Adrenal gland (tissue), 19 donors: ENCODE measurements at places on chromosomes 13 and 19. TPM values are rescaled to one million over a fixed set of nuclear protein-coding genes. Genes with fewer than 3 reads are reported as not detected.
A peak's percentile ranks its signal among the peaks of the same experiment; 100 is the strongest.

DNA sequence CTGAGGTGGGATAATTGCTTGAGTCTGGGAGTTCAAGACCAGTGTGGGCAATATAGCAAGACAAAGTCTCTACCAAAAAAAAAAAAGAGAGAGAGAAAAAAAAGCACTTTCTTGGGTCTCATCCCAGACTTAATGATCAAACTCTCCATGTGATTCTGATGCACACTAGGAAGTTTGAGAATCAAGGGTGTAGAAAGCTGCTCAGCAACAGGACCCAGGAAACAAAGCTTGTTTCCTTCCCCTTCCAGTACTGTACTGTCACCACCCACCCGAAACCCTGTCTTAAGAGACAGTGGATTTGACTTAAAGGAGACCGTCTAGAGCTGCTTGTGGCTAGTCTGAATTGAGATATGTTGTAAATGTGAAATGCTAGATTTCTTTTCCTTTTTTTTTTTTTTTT lies 5.8 kb downstream of the MISP3 start:
- peaks cover 24% of the 10 kb centered on the region for H3K4me1 ChIP-seq
- no peaks in the 10 kb centered on the region for H3K36me3 ChIP-seq

DNA sequence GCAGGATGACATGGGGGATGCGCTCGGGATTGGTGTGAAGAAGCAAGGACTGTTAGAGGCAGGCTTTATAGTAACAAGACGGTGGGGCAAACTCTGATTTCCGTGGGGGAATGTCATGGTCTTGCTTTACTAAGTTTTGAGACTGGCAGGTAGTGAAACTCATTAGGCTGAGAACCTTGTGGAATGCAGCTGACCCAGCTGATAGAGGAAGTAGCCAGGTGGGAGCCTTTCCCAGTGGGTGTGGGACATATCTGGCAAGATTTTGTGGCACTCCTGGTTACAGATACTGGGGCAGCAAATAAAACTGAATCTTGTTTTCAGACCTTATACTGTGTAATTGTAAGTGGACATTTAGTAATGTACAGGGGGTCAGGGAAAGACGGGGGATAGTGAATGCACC lies 7.0 kb downstream of the KLK2 start:
- H3K4me3 ChIP-seq: no peak overlapping the region
- DNase-seq: no peak
- no peaks in the 10 kb centered on the region for H3K36me3 ChIP-seq
- no peaks in the 10 kb centered on the region for H3K27me3 ChIP-seq
- H3K4me1 ChIP-seq: no peaks in the 10 kb centered on the region

Gene GCDH
- 34.3 TPM for total RNA-seq

- H3K4me3 ChIP-seq: peak overlapping the region; percentile 98
- H3K27ac ChIP-seq: peak overlapping the region; percentile 69
- peak; percentile 67 for DNase-seq
- peaks cover 46% of the 10 kb centered on the region for H3K4me1 ChIP-seq
Observed at GRCh38 chr19:4064496-4065260, 2.0 kb downstream of the ZBTB7A start.

- H3K27me3 ChIP-seq: no peaks in the 10 kb centered on the region
- peak; percentile 86 for DNase-seq
Observed at GRCh38 chr19:41426952-41427646, at the start of gene B3GNT8. Gene B3GNT8 (minus strand): TSS chr19:41427374. CDS start chr19:41426778, 596 bp downstream.

DNA sequence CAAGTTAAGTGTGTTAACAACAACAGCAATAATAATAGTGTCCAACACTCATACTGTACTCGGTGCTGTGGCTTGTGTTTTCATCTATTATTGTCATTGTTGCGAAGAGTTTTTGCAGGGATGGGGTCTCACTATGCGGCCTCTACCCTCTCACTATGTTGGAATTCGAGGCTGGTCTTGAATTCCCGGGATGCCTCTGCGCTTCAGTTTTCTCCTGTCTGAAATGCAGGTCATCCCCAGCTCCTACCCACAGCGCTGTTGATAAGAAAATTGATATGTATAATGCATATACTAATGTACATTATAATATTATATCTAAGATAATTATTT lies 4.9 kb upstream of the SBK3 start:
- DNase-seq: no peak
- no peaks in the 10 kb centered on the region for H3K36me3 ChIP-seq
- H3K27me3 ChIP-seq: peaks cover 25% of the 10 kb centered on the region
- H3K4me3 ChIP-seq: no peak overlapping the region
- peaks cover 5% of the 10 kb centered on the region for H3K4me1 ChIP-seq

DNA sequence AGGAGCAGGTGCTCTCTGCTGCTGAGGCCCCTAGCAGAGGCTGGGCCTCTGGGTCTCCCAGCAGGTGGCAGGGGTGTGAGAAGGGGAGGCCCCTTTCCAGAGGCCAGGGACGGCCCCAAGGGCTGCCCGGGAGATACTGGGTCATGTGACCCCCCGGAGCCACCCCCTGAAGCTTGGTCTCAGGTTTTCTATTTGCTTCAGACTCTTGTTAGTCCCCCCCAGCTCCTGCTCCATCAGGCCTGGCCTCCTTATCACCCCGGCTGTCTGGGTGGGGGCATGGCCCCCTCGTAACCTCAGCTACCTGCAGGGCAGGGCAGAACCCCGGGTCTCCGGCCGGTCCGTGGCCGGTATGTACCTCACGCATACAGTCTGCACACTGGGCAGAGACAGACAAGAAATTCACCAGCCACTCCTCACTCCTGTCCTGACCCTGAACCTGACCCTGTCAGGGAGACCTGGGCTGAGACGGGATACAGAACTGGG lies 13.2 kb upstream of the TCF3 start:
- H3K36me3 ChIP-seq: no peaks in the 10 kb centered on the region
- peaks cover 24% of the 10 kb centered on the region for H3K27me3 ChIP-seq
- H3K27ac ChIP-seq: no peak overlapping the region
- H3K4me3 ChIP-seq: no peak overlapping the region
- DNase-seq: no peak

Gene FAM187B
- total RNA-seq: not detected

- no peak for DNase-seq
- no peaks in the 10 kb centered on the region for H3K36me3 ChIP-seq
- no peak overlapping the region for H3K27ac ChIP-seq
- no peak overlapping the region for H3K4me3 ChIP-seq
- H3K4me1 ChIP-seq: no peaks in the 10 kb centered on the region
- H3K27me3 ChIP-seq: no peaks in the 10 kb centered on the region
Observed at GRCh38 chr19:49200238-49200862, 42.8 kb downstream of the TRPM4 start.

Gene SARS2
- total RNA-seq: 32.3 TPM

Gene FUT2
- not detected for total RNA-seq

Gene CYP2A7
- not detected for total RNA-seq

Gene LPAR6
- total RNA-seq: 56.6 TPM

DNA sequence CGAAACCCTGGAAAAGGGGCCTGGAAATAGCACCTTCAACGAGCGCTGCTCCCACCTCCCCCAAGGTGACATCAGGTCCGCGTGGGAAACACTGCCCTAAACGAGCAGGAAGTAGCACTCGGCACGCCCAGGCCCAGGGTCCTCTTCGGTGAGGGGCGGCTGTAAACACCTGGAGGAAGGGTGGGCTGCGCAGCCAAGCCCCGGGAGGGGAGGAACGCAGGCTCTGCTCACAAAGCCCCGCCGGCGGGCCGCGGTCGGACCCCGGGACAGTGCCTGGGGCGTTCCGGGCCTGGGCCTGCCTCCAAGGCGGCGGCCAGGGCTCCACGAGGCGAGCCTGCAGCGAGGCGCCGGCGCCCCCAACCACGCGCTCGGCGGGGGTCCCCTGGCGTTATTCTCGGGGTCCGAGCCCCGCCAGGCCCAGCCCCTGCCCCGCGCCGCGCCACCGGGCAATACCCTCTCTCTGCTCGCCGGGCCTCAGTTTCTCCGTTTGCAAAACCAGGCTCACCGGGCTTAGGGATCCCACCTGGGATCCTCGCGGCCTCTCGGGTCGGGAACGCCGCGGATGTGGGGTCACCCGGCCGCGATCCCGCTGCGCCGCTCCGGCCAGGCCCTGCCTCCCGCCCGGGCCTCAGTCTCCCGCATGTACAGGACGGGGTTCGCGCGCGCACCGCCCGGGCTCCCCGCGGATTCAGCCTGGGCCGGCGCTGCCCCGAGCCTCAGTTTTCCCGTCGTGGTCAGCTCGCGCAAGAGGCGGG lies 630 bp downstream of the RNF126 start:
- H3K36me3 ChIP-seq: no peaks in the 10 kb centered on the region
- H3K4me3 ChIP-seq: peak overlapping the region; percentile 74
- peak; percentile 59 for DNase-seq
- H3K27me3 ChIP-seq: no peaks in the 10 kb centered on the region
- H3K27ac ChIP-seq: peak overlapping the region; percentile 69

- H3K4me1 ChIP-seq: peaks cover 13% of the 10 kb centered on the region
- peaks cover 13% of the 10 kb centered on the region for H3K36me3 ChIP-seq
- peak overlapping the region; percentile 64 for H3K4me3 ChIP-seq
- H3K27ac ChIP-seq: peak overlapping the region; percentile 49
Observed at GRCh38 chr19:51107406-51108065, 673 bp downstream of the CTU1 start.

Gene ACTMAP
- total RNA-seq: 5.9 TPM

DNA sequence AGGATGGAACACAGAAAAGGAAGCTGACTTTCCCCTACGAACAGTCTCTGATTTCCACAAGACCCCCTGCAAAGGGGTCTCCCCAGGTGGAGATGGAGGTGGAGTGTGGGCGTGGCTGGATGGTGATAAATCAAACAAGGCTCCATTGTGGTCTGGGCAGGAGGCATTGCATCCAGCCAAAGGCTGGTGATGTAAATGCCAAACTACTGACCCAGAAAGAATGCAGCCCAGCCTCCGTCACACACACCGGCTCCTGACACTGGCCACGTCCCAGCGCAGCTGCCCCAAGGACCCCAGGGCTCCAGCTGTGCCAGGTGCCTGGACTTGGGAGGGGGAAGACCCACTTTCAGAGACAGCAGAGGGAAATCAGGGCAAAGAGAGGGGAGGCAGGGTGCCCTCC lies 6.3 kb downstream of the SLC7A1 start:
- DNase-seq: no peak
- no peak overlapping the region for H3K4me3 ChIP-seq
- no peaks in the 10 kb centered on the region for H3K27me3 ChIP-seq
- H3K4me1 ChIP-seq: no peaks in the 10 kb centered on the region

Gene ZNF324B
- total RNA-seq: 6.7 TPM

DNA sequence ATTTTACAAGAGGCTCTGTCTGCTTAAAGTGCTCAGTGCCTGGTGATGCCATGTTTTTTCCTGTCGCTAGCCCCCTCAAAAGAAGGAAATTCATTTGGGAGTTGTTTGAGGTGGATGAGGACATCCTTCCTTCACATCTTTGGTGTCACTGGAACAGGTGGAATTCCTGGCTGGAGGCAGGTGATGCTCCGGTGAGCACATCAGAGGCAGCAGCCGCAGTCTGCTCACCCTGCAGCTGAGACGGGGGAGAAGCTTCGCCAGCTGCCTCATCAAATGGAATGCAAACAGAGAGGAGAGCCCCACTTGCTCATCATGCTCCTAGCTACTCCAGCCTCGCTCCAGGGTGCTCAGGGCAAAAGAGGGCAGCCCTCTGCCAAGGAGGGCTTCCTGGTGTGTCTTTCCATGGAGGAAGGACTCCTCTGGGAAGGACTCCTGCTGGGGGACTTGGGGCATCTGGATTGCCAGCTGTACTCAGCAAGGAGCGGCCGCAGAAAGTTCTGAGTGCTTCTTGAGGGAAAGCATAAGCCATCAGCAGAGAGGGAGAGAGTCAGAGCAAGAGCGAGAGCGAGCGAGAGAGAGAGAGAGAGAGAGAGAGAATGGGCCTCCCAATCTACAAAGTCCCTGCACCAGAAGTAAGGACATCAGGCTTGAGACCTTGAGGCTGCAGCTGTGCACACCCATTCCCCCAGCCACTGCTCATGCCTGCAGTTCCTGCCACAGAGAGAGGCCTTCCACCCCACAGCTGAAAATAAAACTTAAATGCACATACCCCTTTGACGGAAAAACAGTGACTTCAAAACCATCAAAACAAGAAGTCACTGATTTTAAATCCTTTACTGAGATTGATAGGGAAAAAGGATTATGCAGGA lies 74.3 kb upstream of the UBL3 start:
- no peaks in the 10 kb centered on the region for H3K27me3 ChIP-seq
- peaks cover 28% of the 10 kb centered on the region for H3K4me1 ChIP-seq
- H3K36me3 ChIP-seq: no peaks in the 10 kb centered on the region
- peak overlapping the region; percentile 58 for H3K27ac ChIP-seq
- no peak overlapping the region for H3K4me3 ChIP-seq
- no peak for DNase-seq

Gene TIMM29
- total RNA-seq: 39.7 TPM

Gene MEIS3
- 4.7 TPM for total RNA-seq

DNA sequence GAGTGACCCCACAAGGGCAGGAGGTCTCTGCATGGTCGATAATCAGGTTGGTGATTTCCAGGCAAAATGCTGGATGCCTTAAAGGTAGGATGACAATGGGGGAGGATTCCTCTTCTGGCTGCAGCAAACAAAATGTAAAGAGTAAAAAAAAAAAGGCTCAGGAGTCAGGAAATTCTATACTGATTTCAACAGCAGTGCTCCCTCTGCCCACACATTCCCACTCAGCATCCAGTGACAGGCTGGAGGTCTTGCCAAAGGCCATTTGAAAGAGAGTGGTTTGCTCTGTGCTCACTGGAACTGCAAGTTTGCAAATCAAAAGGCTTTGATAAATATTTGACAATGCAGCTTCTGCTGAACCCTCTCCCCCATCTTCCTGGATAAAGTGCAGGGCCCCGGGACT lies 135.4 kb downstream of the TNFRSF19 start:
- H3K4me3 ChIP-seq: no peak overlapping the region
- H3K4me1 ChIP-seq: no peaks in the 10 kb centered on the region
- no peak for DNase-seq
- H3K36me3 ChIP-seq: no peaks in the 10 kb centered on the region
- no peaks in the 10 kb centered on the region for H3K27me3 ChIP-seq
